ENCODE measurements at places on chromosomes 2 and 18. TPM values are rescaled to one million over a fixed set of nuclear protein-coding genes. Genes with fewer than 3 reads are reported as not detected.

GRCh38 chr2:319059-319600, 31.2 kb upstream of the ALKAL2 start:
- no peak for DNase-seq

DNA sequence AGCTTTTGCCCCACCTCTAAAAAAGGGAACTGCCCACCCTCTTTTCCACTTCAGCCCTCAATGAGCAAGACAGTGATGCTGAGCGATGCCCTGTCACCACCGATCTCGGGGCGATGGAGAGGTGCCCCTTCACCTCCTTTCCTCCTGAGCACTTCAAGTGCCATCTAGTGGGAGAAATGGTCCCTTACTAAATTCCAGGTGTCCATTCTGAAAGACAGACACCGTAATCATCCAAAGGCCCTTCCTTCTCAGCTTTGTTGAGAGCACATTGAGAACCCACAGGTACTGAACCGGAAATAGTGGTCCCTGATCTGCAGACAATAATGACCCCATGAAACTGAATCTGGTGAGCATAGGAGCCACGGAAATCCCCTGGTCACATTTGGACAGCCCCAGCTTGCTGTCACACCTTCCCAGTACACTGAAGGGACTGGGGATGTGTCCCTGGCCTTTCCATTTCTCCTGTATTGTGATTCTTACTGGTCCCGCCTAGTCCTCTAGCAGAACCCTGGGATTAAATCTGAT, 38.5 kb downstream of the KCTD18 start:
- DNase-seq: no peak

DNA sequence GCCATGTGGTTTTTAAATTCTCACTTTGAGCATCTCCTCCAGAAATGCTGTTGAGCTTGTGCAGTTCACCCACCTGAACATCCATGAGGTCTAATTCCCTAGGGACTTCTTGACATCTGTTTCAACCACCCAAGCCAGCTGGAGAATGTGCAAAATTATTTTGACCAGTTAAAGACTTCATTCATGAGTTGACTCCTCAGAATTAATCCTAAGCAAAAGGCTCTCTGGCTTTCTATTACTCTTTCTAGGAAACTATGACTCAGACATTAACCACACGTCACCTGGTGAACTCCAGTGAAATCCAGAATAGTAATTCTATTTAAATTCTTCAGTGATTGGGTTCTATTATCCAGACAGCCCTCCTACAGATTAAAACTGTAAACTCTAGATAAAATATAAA, 247.5 kb downstream of the NBAS start:
- DNase-seq: no peak

GRCh38 chr2:26459991-26460612, 17.8 kb downstream of the OTOF start:
- DNase-seq: no peak

DNA sequence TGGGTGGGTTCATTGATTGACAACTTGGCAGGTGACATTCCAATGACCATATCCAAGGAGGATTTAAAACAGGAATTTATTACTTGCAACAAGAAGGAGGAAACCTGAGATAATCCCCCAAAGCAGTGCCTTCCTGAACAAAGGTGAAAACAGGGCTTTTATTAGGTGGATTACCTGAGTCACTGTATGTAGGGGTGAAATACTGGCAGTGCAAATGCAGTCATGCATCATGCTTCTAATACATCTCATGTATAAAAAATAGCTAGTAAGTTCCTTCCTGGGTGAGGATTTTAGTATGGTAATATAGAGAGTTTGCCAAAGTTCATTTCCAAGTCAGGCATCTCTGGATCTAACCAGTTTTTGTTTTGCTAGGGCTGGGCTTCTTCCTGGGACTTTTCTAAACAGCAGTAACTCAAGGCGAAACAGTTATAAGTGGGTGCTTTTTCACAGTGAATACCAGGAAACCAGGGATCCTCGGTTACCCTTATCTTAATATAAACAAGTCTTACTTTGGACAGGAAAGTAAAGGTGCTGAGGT, 583.4 kb upstream of the LRRTM1 start:
- no peak for DNase-seq

DNA sequence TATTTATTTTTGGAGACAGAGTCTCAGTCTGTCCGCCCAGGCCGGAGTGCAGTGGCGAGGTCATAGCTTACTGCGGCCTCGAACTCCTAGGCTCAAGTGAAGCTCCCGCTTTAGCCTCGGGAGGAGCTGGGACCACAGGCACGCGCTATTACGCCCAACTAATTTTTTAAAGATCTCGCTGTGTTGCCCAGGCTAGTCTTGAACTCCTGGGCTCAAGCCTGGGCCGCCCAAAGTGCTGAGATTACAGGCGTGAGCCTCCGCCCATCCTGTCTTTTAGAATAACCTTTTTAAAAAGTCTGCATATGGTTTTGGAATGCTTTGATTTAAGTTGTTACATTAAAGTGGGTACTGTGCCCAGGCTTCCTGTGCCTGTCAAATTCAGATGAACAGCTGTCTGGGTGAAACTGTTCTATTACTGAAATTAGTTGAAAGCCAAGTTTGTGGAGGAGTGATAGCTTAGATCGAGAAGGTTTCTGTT, 944 bp downstream of the RAB3GAP1 start:
- DNase-seq: no peak

DNA sequence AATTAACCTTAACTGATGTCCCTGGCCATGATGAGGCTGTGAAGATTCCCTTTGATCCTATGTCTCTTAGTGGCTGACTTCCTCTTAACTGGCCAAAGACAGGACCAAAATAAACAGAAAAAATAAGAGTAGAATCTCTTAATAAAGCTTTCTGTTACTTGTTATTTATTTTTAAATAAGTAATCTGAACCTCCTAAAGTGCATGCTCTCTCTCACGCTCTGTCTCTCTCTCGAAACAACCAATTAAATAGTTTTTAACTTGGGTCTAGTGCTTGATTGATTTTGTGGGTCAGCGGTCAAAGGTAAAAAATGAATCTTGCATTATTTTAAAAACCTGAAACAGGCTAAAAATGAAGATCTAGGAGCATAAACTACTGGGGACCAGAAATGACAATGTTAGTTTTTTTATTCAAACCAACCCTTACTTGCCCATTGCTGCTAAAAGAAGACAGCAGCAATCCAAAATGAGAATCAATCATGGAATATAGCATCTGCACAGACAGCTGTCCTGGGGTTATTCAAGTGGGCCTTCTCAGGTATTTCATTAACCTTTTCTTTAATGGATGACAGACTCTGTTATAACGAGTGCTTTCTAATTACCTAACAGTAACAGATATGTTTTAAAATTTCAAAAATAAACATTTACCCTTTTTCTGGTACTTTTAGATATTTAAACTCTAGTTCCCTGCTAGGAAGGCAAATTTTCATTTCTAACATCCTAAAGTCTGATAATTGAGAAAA, 11.2 kb downstream of the GAREM1 start:
- no peak for DNase-seq

DNA sequence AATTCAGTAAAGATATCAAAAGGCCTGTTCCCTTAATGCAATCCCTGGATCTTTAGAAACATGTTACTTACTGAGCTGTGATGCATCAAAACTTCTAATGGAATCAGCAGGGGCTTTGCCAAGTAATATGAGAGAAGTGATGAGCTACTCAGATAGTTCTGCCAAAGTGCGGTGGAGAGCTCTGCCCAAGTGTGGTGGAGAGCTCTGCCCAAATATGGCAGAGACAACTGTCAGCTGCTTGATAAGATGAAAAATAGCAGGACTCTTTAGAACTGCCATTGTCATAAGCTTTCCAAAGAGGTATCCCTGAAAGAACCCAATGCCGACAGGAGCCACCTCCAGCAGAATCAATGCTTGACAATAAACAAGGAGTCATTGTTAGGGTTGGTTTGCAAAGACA, 167.9 kb upstream of the SLC39A10 start:
- no peak for DNase-seq

DNA sequence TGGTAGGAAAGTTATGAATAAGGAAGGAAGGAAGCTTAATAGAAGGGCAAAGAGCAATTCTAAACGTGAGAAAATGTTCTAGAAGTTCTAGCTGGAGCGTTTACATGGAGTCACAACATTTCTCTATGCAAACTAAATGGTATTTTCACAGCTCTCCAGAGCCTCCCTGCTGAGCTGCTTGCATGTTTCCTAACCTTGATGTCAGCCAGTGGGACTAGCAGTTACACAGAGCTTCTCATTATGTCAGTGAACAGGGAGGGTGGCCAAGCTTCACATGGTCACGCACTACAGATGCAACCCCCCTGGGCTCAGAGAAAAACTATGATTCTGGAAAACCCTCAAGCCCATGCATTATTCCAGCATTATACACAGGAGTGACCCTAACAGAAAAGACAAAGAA, 153.4 kb upstream of the CCDC150 start:
- no peak for DNase-seq

Gene PLEK
- total RNA-seq: under 0.01 TPM

GRCh38 chr2:55311444-55311870, 42.4 kb upstream of the MTIF2 start:
- DNase-seq: no peak

DNA sequence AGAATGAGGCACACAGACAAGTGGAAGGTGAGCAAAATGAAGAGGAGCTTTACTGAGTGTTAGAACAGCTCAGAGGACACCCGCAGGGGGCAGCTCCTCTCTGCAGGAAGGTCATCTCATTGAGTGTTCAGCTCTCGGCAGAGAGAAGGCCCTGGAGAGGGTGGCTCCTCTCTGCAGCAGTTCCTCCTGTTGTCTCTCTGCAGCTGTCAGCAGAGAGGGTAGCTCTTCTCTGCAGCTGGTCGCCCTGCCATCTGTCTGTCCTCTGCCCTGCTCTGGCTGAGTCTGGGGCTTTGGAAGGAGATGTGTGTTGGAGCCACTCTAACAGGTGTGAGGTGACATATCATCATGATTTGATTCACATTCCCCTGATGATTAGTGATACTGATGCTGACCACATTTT, 6.8 kb upstream of the SNTG2 start:
- no peak for DNase-seq

DNA sequence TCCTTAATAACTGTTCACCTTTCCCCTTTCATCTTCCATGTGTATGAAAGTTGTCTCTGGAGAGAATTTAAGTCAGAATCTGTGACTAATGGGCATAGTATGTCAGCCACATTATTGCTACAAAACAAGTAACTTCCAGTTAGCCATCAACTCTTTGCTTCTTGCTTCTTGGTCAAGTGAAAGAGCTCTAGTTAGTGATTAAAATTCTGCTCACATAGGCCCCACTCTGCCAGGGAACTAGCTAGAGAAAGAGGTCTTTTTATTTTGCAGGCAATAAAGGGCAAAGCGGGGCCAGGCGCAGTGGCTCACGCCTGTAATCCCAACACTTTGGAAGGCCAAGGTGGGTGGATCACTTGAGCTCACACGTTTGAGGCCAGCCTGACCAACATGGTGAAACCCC, 64.6 kb downstream of the COLEC12 start:
- DNase-seq: no peak

DNA sequence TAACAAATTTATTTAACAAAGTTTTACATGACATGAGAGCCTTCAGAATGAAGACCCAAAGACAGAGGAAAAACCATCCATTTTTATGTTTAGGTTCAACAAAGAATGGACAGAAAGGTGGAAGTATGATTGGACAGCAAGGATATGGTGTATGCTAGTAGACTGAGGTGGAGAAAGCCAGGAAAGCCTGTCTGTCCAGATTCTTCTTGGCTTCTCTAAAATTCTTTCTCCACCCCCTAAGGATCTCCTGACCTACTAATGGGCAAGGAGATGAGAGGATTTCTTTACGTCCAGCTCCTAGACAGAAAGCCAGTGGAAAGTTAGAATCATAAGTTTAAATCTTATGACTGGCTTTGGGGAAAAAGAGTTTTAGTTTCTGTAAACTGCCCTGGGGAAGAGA, 3.0 kb downstream of the ATIC start:
- DNase-seq: no peak

DNA sequence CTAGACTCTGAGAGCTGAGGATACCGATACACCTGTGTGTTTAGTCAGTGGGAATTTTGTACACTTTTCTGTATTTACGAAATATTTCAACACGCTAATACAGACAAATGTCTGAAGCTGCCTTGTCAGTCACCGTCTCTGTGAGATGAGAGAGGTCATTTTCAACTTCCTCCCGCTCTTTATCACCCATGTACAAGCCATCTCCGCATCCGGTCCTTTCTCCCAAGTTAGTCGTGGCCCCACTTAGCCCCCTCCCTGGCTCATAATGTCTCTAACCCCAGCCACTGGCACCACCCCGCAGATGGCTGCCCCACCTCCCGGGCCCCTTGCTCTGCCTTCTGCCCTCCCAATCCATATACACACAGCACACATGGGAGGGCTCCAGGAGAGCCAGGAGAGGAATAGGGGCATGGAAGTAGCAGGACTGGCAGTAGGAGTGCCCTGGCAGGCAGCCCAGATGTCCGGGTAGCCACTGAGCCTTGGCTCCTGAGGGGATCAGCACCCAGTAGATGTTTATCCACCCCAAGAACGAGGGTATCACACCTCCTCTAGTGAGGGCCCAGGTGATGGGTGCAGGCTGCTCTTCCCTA, 2.0 kb upstream of the RUFY4 start:
- DNase-seq: no peak

GRCh38 chr2:65999796-66000195, 435.1 kb upstream of the MEIS1 start:
- DNase-seq: no peak

GRCh38 chr2:64112016-64112415, 32.2 kb downstream of the PELI1 start:
- DNase-seq: no peak

Gene SERPINB8
- total RNA-seq: 2.3 TPM

GRCh38 chr18:9081940-9082339, 20.6 kb upstream of the NDUFV2 start:
- DNase-seq: no peak

DNA sequence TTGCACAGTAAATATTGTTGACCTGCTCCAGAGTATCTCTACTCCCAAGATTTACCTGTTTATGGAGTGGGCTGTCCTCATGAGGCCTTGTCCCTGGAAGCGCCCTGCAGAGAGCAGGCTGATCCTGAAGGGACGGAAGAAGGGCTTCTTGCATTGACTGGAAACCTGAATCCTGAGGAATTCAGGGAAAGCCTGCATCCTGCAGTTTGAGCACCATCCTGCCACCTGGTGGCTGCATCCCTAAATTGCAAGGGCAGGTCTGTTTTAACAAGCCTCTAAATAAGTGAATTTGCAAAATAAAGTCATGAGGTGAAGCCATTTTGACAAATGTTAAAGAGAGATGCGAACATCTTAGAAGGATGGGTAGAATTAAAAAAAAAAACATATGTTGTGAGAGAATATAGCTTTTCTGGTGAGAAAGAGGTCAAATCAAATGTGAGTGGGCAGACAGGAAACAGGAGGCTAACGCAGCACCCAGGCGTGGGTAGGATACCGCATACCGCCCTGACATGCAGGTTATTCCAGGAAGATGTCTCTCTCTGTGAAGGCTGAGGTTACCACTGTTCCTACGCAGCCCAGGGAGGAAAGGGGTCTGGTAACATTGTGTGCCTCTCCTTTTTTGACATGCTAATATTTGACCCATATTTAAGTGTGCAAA, 754.9 kb downstream of the RNF144A start:
- DNase-seq: no peak

- no peak for DNase-seq
Observed at GRCh38 chr2:150271952-150272802, 215.3 kb downstream of the RND3 start.

Gene TMEM247
- total RNA-seq: not detected
